Cerebellar nuclear complex (tissue), 1 donor: ENCODE measurements at places on chromosomes 3 and 15.

DNA sequence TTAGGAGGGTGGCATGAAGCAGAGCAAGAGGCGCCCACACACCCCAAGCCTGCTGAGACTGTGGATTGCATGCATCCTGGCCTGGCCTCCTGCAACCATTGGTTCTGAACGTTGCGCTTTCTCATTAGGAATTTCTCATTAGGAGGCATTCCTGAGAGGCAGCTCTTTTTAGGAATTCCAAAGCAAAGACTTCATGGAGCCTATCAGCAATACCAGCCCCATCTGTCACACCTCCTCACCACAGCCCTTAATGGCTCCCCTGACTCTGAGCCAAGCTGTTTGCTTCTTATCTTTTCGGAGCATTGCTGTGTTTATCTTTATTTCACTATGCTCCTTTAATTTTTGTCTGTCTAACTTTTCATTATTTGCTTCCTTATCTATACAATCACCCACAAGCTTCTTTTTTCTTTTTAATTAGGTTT lies 226.9 kb downstream of the CACNA2D3 start:
- DNase-seq, result no peak

- no peak for DNase-seq
Observed at GRCh38 chr3:113454057-113454456, 12.8 kb upstream of the CFAP44 start.

GRCh38 chr15:77025941-77026411 lies 31.1 kb downstream of the PSTPIP1 start:
- no peak for DNase-seq

- no peak for DNase-seq
Observed at GRCh38 chr15:51232581-51232980, 105.8 kb downstream of the CYP19A1 start.

GRCh38 chr3:63931290-63931689 lies 19.1 kb upstream of the SCAANT1 start:
- no peak for DNase-seq

DNA sequence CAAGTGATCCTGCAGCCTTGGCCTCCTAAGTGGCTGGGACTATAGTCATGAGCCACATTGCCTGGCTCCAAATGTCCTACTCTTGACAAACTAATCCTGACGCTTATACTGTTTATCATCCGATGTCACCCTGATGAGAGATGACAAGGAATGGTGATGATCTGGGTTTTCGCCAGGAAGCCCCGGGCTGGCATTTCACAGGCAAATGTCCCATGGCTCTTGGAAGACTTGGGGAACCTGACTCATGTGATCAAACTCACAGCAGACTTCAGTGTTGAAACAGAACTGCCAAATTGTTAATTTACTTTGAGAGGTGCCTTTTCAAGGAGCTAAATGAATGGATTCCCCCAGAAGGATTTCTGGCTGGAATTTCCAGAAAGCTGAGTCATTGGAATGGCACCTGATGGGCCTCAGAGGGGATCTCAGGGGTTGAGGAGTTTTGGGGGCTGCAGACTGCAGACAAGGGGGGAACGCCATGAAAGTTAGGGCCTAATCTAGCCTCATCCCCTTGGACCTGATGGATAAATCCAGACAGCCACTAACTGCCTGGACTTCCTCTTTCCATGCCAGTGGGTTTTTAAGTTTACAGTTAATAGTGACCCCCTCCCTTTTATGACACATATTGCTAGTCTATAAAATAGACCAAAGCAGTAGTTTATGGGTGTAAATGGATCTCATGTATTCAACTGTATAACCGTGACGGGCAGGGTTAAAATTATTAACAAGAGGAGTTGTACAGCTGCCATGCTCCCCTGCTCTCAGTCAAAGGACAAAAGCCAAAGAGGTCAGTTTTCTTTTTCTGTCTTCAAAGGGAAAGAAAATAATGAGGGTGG lies 146.6 kb downstream of the CHSY1 start:
- no peak for DNase-seq

DNA sequence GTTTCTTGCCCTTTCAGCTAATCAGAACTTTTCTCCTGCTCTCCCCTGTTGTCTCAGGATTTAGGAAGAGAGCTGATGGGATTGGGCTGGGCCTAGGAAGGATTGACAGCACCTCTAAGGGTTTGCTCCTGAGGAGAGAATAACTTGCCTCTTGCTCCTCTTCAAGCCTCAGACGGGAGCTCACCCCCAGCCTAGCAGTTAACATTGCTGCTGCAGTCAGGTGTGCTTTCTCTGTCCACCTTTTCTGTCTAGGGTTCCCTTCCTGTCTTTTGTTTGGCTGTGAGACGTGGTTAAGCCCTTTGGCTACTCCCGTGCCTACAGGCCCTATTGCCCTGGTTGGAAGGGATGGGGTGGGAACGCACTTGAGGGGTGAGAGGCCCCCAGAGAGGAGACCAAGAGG lies 20.1 kb downstream of the TMEM108 start:
- no peak for DNase-seq

GRCh38 chr15:26357653-26358052 lies 415.2 kb downstream of the GABRB3 start:
- no peak for DNase-seq

GRCh38 chr15:86568378-86568777 lies 488.7 kb downstream of the AGBL1 start:
- no peak for DNase-seq

DNA sequence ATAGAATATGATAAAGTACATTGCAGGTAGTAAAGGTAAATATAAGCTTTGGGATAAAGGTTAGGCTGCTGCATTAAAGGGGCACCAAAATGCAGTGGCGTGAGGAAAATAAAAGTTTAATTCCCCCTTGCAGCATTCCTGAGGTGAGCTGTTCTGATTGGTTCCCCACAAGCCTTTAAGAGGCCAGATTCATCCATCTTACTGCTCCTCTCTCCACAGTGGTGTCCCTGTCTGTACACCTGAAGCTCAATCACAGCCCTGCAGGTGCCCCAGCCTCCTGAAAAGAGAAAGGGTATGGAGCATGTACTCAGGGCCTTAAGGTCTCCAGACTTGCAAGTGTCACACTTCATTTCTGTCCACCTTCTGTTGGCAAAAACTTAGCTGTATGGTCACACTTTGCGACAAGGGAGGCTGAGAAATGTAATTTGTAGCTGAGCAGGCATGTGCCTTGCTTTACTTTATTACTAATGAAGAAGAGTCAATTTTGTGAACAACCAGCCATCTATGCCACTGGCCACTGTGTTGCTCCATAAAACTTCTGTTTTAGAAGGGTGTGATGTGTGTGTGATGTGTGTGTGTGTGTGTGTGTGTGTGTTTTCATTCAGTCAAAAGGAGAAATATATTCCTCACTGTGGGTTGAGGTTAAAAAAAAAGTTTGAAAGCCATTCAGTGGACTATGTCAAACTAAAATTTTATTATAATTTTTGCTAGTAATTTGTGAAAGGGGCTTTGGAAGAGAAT lies 12.8 kb downstream of the LACTB start:
- no peak for DNase-seq

GRCh38 chr3:183435661-183436060 lies 7.2 kb upstream of the MCF2L2 start:
- no peak for DNase-seq

GRCh38 chr3:98151241-98151640 lies 4.0 kb downstream of the OR5H14 start:
- DNase-seq, result no peak

- no peak for DNase-seq
Observed at GRCh38 chr3:129233538-129233937, 15.9 kb upstream of the COPG1 start.

DNA sequence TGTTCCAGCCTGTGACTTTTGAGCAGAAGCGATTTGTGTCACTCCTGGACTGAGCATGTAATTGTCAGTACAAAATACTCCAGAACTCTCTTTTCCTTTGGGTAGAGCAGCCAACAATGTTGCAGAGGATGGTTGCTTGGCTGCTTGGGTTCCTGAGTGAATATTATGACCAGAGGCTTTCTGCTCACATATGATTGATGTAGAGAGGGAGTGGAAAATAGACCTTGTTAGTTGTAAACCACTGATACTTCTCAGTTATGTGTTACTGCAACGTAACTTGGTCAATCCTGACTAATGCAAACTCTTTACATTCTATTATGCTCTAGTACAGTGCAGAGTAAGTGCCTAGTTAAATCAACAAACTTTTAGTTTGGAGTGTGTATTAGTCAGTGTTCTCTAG lies 322.6 kb upstream of the KCNH8 start:
- DNase-seq, result no peak

DNA sequence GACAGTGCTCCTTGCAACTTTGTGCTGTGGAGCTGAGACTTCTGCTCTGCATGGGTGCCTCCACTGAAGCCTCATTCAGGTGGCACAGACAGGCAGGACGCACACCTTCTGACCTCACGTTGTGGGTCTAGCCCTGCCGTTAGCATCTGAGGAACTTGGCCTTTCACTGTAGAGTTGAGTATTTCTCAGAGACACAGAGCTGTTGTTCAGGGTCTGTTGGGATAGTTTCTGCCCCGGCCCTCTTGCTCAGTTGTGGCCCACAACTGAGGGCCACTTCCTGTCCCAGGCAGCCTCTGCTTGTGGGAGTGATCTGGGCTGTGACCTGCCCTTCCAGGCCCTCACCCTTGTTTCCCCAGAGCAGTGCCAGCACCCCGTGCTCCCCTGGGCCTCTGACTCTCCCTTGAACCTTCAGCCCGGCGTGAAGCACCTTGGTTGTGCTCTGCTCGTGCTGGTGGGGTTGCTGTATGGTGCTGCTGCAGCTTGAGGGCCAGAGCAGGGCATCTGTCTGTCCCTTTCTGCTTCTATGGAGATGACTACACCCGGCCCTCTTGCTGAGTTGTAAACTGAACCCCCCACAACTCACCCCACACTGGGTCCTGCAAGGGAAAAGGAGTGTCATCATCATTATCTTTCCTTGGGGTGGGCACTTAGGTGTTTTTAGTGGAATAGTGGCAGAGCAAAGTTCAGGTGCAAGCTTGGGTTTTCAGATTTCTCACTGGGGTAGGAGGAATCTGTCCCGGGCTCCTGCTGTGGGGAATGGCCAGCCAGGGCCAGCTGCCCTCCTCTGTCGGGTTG lies 11.7 kb downstream of the BAHD1 start:
- no peak for DNase-seq

GRCh38 chr3:128607710-128608048 lies 42.9 kb downstream of the RPN1 start:
- no peak for DNase-seq

GRCh38 chr3:32018757-32019564 lies 37.4 kb downstream of the ZNF860 start:
- DNase-seq, result no peak

GRCh38 chr15:95286352-95286880 lies 1044.1 kb upstream of the NR2F2 start:
- no peak for DNase-seq

- DNase-seq, result no peak
Observed at GRCh38 chr3:48215466-48215865, 7.8 kb upstream of the CAMP start.

GRCh38 chr3:150145659-150146058 lies 175.0 kb upstream of the PFN2 start:
- DNase-seq, result no peak

- no peak for DNase-seq
Observed at GRCh38 chr15:58438956-58439355, 7.2 kb downstream of the LIPC start.

- no peak for DNase-seq
Observed at GRCh38 chr3:14415501-14415900, 13.1 kb downstream of the SLC6A6 start.

DNA sequence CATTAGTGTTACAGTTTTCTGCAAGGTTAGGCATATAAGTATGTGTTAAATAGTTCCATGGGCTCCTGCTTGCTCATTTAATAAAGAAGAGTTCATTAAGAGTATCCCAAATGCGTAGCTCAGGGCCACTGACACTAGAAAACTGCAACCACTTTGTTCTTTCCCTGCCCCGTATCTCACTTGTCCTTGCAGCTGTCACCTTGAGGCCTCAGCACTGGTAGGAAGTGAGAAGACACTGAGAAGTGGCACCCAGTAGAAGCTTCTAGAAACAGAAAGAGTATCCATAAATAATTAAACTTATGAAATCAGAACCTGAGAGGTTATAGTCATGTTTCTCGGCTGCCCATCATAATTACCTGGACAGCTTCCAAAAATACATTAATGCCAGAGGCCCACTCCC lies 266.0 kb downstream of the KCNMB2 start:
- no peak for DNase-seq

DNA sequence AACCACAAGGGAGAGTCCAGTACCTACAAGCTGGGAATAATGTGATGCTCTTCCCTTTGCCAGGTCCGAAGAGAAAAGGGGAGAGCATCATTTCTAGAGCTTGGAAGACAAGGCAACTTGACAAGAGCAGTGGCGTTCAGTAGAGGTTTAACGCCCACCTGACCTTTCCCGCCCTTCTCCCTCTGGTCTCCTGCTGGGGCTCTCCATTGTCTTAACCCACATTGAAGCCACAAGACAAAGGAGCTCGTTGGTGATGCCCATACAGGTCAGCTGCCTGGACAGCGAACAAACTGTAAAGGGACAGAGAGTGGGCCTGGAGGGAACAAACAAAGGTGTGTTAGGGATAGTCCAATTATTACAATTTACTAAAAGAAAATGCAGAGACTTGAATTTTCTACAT lies 13.1 kb upstream of the DUT start:
- no peak for DNase-seq
